Right renal pelvis (tissue), 4 donors: ENCODE measurements at places on chromosomes 3 and 15. TPM values are rescaled to one million over a fixed set of nuclear protein-coding genes. Genes with fewer than 3 reads are reported as not detected.

GRCh38 chr3:136250903-136251460 lies 842 bp downstream of the PCCB start:
- DNase-seq: peak; percentile 29

C2CD4B gene
- 0.36 TPM for polyA plus RNA-seq

TCAIM gene
- 46.4 TPM for polyA plus RNA-seq

DNA sequence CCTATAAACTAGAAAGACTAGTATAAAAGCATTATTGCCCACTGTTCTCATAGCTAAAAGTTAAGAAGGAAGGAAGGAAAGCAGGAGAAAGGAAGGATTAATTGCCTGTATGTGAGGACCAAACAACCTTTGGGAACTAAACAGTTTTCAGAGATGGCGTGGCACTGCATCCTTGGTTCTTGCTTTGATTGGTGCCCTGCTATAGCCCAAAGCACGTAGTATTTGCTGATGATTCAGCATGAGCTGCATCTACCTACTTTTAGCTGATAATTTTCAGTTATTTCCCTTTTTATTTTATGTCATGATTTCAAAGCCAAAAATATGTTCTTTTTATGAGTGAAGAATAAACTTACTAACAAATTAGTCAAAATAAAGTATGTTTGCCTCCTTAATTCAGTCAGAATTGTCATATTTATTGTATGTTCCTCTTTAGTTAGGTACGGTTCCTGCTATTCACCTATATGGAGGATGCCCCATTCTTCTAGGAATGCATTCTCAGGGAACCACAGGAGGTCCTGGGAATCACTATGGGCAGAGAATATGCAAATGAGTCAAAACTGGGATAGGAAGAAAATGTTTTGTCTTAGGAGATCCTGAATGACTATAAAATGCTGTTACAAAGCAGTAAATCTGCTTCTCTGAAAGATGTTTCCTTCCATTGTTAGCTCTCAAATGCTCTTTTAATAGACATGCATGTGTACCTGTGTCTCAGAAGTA lies 65.4 kb upstream of the THSD4 start:
- DNase-seq: no peak

DNA sequence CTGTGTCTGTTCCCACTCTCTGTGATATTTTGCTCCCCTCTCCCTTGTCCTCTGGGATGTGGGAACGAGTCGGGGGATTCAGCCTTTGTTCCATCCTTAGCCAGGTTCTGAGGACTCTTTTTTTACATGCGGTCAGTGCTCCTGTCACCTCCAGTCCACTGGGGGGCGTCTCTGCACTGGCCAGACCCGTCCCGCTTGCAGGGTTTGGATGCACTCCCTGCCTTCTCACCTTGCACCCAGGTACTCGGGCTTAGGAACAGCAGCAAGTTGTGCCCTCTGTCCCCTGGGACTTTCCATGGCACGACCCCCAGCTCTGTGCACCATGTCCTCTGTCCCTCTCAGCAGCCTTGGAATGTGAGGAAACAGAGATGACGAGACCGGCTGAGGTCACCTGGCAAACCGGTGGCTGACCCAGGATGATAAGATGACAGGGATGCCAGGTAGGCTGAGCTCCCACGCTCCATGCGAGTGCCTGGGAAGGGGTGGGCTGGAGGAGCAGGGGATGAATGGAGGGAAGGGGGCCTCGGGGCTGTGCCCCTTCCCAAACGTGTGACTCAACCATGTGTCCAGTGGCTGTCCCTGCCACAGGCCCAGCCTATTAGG lies 27.3 kb upstream of the FGD5 start:
- no peak for DNase-seq

- DNase-seq: no peak
Observed at GRCh38 chr3:55857633-55858032, 370.5 kb upstream of the WNT5A start.

- no peak for DNase-seq
Observed at GRCh38 chr3:129384594-129385323, 43.7 kb downstream of the EFCAB12 start.

NME9 gene
- 3.1 TPM for polyA plus RNA-seq
